ENCODE measurements at places on chromosomes 1 and 21.

DNA sequence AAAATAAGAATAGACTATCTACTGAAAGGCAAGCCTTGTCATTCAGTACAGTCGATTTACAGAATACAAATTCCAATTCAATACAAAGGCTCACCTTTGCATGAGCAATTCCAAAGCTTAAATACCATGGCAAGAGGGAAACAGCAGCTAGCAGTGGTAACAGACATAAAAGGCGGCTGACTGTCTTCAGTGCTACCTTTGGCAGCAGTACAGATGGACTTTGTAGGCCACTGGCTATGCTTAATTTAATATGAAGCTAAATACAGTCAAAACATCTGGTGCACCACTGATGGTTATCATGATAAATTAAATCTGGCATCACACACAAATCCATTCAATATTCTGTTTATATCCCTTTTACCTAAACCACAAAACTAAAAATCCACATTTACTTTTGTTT, 62.4 kb downstream of the RERE start:
- no peak for DNase-seq

DNA sequence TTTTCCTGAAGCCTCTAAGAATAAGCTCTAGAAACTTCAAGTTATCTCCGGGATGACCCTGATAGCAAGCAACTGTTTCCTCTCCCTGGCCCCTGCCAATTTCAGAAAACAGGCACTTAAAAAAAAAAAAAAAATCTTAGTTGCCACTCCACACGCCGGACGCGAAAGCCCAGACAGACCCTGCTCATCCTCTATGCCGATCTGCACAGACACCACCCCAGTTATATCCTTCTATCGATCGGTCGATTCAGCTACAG, 1.7 kb downstream of the ANP32E start:
- no peak for DNase-seq

DNA sequence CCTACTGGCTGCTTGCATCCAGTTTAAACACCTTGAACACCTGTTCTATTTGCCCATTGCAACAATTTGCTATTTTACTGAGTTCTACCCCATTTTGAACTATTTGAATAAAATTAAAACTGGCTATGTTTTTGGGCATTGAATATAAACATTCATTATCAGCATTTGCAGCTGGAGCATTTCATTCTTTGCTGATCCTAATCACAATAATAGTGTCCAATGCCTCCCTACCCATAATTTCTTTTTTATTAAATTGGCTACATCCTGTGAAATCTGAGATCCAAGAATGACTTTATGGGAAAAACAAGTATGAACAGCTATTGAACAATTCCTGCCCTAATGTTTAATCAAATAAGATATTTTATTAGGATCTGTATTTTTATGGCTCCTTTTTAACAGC, 447.9 kb downstream of the PLA2G4A start:
- DNase-seq: no peak

DNA sequence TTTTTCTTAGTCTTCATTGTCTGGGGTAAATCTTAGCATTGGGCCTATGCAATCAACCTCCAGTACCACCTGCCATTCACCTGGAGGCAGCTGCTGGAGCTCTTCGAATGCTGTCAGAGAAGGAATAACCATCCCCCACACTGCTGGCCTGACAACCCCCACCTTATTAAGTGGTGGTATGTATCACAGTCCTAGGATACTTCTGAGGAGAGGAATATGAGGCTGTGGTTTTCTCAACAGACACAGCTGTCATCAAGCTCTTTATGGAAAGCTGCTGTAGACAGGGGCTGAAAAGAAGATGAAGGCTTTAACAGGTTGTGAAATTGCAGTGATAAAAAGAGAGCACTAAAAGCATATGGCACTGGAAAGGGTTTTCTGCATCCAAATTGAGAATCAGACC, 61.7 kb downstream of the TSEN15 start:
- no peak for DNase-seq

DNA sequence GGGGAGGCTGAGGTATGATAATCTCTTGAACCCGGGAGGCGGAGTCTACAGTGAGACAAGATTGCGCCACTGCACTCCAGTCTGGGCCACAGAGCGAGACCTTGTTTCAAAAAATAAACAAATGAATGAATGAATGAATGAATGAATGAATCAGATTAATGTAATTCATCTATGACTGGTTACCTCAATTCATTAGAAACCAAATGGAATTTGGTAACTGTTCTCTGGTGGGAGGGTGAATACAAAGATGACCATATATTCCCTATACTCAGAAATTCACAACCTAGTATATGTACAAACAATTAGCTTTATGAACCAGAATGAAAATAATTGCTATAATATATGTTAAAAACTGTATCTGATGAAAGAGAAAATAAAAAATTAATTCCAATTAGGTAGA, 80.9 kb downstream of the FAF1 start:
- no peak for DNase-seq

DNA sequence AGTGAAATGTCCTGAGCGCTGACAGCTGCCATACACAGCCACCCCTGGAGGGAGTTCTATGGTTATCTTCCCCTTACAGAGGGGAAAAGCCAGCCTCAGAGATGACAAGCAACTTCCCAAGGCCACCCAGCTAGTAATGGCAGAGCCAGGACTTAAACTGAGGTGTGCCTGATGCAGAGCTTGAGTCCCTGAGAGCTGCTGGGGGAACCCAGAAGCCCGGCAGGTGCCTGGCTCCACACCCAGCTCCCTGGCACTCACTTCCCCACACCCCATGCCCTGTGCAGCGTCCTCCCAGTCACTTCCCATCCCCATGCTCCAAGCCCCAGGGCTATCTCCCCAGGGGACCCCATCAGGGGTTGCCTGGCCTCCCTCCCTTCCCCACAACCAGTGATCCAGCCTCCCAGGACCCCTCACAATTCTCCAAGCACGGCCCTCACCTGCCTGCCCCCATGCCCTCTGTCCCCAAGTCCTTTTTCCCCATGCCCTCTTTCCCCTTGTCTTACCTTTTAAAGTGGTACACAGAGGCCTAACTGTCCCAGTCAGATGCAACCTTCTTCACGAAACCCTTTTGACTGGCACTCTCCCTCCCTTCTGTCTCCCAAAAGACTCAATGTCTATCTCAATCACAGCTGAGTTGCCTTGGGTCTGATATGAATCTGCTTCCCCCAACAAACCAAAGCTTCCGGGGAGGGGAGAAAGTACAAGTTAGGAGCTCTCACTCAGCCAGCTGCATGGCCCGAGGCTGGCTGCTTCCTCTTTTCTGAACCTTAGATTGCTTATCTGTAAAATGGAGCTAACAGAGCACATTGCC, 39.8 kb upstream of the LRP8 start:
- no peak for DNase-seq

Measured in kidney (tissue), 22 donors.